ENCODE measurements at places on chromosomes 4 and X.

GRCh38 chr4:145679520-145679919, 426 bp upstream of the C4orf51 start:
- DNase-seq = no peak

DNA sequence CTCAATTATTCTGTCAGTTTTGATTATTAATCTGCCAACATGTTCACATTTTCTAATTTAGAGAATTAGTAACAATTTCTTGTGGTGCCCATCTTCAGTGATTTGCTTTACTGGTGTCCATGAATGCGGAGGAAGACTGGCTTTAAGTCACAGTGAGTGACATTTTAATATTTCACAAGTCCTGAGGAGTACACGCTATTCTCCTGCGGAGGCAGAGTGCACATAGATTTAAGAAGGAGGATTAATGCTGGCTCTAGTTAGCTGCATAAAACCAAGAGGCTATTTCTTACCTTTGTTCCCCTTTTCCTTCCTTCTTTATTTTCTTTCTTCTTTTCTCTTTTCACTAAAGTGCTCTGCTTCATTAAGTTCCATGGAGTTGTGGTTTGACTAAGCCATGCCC, 495.2 kb upstream of the IGFBP7 start:
- DNase-seq = no peak

GRCh38 chr4:24913119-24913485, 260 bp upstream of the CCDC149 start:
- no peak for DNase-seq

DNA sequence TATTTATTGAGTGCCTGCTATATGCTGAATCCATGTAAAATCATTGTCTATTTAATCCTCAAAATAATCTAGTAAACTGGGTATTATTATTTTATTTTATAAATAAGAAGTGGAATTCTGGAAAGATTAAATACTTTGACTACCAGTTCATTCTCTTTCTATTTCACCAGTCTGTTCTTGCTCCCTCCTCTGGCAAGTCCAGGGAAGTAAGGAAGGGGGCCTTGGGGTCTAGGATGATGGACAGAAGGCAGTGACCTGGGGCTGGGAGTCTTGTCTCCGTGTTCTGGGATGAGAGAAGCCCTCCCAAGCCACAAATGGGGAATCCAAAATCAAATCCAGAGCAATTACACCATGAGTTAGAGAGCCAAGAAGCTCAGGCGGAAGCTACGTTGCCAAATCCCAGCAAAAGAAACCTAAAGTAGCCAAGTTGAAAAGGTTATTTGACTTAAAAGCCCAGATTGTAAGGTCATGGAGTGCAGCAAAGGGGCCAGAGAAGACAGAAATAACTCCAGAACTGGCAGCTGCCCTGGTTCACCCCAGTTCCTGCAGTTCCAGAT, 28.3 kb upstream of the PARM1 start:
- no peak for DNase-seq

DNA sequence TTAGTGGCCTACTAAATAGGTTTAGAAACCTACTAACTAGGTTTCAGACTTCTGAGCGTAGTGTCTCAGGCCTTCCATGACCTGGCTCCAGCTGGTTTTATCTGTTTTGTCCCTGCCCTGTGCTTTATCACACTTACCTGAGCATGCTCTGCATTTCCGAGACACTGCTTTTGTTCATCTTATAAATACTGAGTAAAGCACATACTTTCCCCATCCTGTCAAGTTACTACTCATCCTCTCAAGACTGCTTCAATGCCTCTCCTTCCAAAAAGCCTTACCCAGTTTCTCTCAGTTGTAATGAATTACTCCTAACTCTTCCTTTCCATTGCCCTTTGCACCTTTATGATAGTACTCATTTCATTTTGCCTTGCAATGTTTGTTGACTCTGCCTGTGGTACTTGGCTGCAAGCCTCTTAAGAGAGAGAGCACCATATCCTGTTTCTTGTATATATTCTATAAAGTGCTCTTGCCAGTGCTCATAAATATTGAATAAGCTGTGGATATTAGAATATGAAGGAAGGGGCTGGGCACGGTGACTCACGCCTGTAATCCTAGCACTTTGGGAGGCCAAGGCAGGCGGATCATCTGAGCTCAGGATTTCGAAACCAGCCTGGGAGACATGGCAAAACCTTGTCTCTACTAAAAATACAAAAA, 34.4 kb downstream of the SLAIN2 start:
- DNase-seq = peak; percentile 61

DNA sequence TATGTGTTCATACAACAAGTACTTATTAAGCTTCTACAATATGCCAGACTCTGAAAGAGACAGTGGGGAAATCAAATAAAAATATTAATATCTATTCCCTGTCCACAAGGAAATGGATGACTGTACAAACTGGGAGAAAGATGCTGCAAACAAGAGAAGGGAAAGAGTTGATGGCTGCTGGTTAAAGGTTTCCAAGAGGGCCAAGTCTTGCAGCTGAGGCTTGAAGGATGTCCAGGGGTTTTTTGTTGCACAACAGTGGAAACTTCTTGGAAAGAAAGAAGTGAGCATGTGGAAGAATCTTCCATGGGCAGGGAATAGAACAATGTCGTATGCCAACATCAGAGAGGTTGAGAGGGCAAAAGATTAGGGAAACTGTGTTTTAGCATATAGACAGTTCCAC, 95.8 kb downstream of the MID1 start:
- DNase-seq = no peak

GRCh38 chr4:128907981-128908380, 98.5 kb downstream of the JADE1 start:
- no peak for DNase-seq

DNA sequence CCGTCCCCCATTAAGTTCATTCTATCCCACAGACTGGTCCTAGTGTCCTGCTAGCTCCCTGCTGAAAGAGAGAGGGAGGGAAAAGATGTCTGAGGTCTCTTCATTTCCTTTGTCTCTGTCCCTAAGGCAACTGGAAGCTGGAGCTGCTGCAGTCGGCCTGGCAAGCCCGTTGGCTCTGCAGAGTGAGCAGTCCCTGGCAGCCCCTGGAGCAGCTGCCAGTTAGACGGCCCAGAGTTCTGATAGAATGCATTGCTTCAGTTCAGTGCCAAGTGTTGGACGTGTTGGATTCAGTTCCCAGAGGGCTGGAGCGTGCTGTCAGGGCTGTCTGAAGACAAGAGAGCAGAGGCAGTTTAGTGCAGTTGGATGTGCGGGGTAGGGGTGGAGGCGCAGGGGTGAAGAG, 975 bp downstream of the KCNE5 start:
- DNase-seq = no peak

DNA sequence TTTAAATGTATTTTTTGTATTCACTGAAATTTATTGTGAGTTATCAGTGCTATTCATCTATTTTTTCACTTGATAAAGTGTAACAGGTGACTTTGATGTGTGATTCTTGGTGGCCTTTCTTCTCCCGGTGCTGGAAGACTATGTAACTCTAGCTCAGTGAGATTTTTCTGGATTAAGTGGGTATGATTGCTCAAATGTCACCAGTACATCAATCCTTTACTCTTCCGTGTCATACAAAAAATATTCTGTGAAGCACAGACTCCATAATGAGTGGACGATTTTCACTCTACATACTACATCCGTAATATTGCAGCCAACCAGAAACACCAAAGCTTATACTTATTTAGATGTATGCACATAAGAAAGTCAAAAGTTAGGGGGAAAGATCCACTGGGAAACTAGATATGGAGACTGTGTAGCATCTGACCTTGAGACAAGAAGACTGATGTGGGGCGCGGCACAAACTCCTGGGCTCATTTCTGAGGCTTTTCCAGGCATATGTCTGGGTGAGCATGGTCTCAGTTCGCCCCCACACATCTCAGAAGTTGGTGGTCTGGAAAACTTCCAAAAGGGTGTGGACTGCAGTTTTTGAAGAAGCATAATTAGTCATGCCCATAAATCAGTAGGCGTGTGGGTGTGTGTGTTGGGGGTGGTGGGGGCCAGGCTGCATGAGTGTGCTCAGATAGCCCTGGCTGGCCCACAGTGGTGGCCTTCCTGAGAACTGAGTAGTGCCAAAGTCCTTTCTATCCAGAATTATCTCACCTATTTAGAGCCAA, 53.9 kb upstream of the TENM3 start:
- DNase-seq = no peak

DNA sequence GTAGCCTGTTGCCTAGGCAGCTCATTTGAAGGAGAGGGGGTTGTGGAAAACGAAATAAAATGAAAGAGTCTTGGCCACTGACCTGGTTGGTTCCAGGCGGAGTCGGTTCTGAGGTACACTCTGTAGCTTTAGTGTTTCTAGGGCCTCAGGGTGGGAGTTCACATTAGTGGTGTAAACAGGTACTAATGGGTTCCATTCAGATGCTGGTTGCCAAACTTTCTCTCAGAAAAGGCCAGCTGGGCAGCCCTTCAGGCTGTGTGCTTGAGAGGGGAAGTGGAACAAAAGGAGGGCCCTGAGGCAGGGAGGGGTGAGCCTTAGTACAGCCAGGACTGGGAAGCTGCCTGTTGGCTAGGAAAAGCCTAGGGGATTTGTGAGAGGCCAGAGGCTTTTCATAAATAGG, 24.8 kb downstream of the NHSL2 start:
- no peak for DNase-seq

GRCh38 chr4:112120021-112120420, 25.2 kb upstream of the FAM241A start:
- no peak for DNase-seq

DNA sequence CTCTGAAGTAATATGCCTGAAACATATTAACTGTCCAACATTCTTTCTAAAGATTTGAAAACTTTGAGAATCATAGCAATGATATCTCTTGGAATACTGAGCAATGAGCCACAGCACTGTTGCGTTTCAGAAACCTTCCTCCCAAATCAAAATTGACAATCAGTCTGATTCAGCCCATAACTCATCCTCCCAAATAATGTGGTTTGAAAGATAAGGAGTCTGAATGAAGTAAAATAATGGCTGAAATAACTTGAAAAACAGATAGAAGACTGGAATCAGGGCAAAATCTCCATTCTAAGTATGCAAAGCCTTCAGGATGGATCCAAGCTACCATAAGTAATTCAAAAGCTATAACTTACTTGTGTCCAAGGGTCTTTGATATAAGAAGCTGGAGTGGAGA, 98.6 kb upstream of the PLS3 start:
- no peak for DNase-seq

- DNase-seq = no peak
Observed at GRCh38 chrX:119402588-119402987, 3.5 kb downstream of the SLC25A43 start.

GRCh38 chr4:102503831-102504786, 3.0 kb downstream of the NFKB1 start:
- DNase-seq = no peak

GRCh38 chr4:85166318-85166717, 199.8 kb upstream of the WDFY3 start:
- no peak for DNase-seq

- DNase-seq = no peak
Observed at GRCh38 chrX:3307881-3308280, 38.6 kb downstream of the MXRA5 start.

DNA sequence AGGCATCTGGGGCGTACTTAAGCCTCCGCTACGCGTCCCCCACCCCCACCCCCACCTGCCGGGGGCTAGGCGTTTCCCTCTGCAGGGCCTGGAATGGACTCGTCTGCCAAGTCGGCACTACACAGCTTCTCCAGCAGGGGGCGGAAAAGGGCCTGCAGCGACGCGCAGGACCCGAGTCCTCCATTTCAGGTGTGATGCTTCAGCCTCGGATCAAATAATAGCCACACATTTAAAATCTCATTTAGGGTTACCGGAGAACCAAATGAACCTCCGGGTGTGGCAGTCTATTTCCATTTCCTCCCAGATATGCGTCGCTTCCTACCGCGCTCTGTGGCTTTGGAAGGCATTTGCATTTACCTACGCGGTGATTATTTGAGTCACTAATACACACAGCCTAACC, 2.9 kb downstream of the PAK3 start:
- peak; percentile 26 for DNase-seq

DNA sequence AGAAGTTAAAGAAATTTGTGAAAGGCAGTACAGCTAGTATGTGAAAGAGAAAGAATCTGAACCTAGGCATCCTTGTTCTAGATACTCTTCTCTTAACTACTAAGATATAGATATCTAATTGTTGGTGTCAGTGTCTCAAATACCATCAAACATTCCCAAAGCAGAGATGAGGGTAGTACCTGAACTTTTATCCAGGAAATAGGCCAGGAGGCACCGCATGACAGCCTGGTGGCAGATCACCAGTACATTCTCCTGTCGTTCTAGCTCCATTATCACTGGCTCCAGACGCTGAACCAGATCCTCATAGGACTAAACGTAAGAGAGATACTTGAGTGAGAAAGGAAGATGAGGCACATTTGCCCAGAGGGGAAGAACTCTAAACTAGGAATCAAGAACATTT, 16.8 kb downstream of the TRO start:
- no peak for DNase-seq

DNA sequence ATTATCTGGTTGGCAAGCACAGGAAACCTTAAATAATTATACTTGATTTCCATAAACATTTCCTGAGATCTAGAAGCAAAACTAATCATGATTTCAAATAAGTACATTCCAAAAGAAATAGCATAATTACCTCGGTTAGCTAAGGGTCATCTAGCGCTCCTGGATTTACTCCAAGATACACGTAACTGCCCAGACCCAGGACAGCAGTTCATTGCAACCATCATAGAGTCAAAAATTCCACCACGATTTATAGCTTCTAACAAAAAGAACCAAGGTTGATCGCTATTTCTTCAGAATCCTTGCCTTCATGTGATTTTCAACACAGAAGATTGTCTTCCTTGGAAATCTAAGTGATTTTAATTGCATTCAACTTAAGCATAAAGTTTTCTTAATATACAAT, 1235.5 kb upstream of the TENM3 start:
- DNase-seq = no peak

DNA sequence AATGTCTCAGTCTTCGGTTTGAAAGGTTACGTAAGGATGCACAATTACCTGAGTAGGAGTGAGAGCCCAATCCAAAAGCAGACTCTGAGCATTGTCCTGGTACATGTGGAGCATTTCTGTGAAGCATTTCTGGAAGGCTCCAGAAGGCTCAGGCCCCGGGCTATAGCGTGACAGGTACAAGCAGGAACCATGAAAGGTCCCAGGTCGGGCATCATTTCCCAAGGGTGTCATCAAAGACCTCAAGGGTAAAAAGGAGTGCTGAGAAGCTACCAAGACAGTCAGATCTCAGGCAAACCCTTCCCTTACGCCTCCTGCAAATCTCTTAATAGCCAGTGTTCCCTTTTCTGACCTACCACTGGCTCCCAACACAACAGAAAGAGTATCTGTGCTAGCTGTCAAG, 30.8 kb downstream of the GPC4 start:
- no peak for DNase-seq

Measured in Peyer's patch (tissue), 4 donors.